KG1 (cell line): ENCODE measurements at places on chromosomes 16 and 17.

DNA sequence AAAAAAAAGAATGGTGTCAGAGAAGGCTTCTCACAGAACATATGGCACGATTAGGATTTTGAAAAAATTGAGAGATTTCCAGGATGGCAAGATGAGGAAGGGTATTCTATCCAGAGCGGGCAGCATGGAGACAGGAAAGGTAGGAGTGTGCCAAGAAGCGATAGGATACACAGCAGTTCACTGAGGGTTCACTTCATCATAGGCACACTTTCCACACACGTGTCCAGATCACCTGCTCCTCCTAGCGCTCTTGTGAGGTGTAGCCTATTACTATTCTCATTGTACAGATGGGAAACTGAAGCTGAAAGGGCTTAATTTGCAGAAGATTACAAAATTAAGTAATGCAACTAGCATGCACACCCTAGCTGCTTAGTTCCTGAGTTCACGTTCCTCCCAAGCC, 6.2 kb upstream of the ELAC2 start:
- no peak for DNase-seq

- DNase-seq: no peak
Observed at GRCh38 chr17:72422505-72423285, 301.9 kb downstream of the SOX9 start.

DNA sequence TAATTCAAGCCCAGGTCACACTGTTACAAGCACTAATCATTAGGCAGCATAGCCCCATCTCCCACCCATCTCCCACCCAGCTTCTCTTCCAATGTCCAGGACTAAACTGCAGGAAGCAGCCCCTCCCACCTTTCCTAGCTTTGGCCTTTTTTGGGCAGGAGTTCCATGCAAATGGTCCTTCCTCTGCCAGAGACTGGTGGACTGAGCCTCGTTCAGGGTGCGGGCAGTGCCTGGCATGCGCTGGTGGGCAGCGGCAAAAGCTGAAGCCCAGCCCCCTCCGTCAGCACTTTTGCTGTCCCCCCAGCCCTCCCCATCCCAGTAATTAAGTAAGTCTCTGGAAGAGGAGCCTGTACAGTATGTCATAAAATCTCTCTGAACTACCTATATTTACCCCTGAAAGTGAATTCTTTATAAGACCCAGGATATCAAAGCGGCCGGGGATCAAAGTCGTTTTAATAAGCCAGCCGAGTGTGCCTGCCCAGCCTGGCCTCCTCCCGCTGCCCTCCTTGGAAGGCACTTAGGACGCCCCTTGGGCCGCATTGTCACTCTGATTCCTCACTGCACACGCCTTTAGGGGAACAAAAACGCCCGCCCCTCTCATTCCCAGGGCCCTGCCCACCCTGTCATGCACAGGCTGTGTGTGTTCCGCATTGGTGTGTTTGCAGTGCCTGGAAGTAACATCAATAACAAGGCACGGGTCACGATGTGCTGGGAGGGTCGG, 109.9 kb downstream of the IRX5 start:
- no peak for DNase-seq

- no peak for DNase-seq
Observed at GRCh38 chr16:66211651-66212050, 154.8 kb upstream of the CDH5 start.

- no peak for DNase-seq
Observed at GRCh38 chr17:56608944-56609343, 15.4 kb downstream of the NOG start.

GRCh38 chr17:5049314-5049841, 14.2 kb upstream of the SLC52A1 start:
- DNase-seq: no peak

- DNase-seq: no peak
Observed at GRCh38 chr17:16429083-16429482, 13.7 kb downstream of the TRPV2 start.

DNA sequence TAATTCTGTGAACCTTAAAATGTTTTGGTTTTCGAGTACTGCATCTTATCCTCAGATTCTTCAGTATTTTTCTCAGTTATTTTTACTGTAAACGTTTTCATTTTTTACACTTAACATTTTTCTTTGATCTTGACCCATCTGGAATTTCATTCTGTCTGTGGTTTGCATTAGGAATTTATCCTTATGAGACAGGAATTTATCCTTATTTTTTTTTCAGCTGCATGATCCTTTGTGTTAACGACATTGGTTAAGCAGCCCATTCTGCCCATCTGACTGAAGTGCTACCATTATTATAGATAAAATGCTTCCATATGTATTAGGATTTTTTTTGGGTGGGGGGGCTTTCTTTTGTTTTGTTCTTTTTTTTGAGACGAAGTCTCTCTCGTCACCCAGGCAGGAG, 41.0 kb downstream of the SNX29 start:
- DNase-seq: no peak

DNA sequence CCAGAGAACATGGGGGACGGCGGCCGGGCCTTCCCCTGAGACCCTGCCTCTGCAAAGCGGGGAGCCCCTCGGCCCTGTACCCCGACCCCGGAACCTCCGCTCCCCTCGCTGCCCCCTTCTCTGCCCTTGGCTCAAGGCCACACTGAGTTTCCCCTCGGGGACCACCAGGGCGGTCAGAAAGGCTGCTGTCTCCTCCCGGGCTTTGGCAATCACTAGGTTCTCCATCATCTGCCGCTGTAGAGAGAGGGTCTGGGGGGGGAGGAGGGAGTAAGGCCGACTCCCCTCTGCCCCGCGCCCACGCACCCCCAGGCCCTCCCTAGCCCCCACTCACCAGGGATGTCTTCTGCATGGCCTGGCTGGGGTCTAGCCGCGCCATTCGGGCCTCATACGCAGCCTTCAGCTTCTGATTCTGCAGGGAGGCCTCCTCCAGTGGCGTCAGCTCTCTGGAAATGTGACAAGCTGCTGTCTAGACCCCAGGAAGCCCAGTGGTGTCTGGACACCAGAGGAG, 8.4 kb downstream of the VPS9D1 start:
- no peak for DNase-seq
